RPMI8226 (cell line): ENCODE measurements at places on chromosomes 3 and 15.
A peak's percentile ranks its signal among the peaks of the same experiment; 100 is the strongest.

- peak; percentile 41 for DNase-seq
These were observed 4.1 kb upstream of the COX17 start for GRCh38 chr3:119681279-119681678.

DNA sequence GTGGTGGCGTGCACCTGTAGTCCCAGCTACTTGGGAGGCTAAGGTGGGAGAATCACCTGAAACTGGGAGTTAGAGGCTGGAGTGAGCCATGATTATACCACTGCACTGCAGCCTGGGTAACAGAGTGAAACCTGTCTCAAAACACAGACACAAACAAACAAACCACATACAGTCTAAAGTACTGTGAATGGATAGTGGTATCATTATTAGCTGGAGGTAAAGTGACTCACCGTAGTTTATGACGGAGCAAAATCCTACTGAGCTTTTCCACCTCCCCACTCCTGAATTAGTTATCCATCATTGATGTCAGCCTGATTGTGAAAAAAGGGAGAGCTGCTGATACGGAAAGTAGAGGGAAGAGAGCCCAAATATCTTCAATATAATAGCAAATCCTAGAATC lies 3.2 kb upstream of the CNOT10 start:
- DNase-seq, result no peak

DNA sequence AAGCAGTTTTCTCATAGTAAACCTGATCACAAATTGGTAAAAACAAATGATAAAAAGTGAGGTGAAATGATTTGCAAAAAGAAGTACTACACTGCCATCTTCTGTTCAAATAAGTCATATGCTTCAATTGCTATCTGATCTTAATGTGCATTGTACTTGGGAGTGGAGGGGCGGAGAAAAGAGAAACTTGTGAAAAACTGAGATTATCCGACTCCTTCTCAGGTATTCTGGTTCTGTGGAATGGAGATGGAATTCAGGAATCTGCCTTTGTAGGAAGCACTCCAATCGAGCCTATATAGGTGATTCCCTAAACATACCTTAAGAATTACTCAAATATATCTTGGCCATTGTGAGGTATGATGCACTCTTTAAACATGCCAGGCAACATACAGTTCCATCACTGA lies 180.6 kb downstream of the CHL1 start:
- peak; percentile 49 for DNase-seq

DNA sequence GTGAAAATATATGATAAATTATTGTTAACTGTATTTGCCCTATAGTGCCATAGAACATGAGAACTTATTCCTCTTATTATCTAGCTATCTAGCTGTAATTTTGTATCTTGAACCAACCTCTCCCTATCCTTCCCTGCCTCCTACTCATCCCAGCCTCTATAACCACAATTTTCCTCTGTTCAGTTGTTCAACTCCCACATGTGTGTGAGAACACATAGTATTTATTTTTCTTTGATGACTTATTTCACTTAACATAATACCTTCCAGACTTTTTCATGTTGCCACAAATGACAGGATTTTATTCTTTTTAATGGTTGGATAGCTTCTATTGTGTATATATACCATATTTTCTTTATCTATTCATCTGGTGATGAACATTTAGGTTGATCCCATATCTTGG lies 85.4 kb upstream of the SUCLG2 start:
- DNase-seq, result no peak

DNA sequence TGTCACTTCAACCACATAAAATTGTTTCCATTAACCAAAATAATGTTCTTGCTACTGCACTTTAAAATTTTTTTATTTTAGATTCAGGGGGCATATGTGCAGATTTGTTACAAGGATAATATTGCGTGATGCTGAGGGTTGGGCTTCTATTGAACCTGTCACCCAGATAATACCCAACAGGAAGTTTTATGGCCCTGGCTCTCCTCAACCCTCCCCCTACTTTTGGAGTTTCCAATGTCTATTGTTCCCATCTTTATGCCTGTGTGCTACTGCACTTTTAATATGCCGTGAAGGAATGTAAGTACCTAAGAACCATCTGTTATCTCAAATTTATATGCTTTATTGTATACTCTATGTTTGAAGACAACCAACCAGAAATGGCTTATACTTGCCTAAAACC lies 42.0 kb upstream of the IMPG2 start:
- no peak for DNase-seq

GRCh38 chr3:86828751-86829150 lies 162.2 kb downstream of the VGLL3 start:
- no peak for DNase-seq

- peak; percentile 74 for DNase-seq
These were observed 57.8 kb upstream of the RYK start for GRCh38 chr3:134308350-134308891.

DNA sequence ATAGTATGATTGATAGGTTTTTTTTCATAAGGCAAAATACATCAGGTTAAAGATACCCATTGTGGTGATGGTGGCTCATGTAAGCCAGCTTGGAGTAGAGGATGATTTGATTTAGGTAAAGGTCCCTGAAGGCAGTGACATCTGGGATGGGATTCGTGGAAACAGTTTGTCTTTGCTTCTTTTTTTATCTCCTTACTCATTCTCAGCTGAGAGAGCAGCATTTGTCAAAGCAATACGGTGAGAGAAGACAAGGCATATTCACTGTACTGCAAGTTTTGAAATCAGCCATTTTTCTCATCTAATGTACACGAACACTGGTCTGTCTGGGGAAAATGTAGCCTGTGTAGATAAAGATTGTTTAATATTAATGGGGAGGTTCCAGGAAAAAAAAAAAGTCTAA lies 749.1 kb downstream of the SQOR start:
- no peak for DNase-seq

- no peak for DNase-seq
These were observed 17.3 kb upstream of the LRIG1 start for GRCh38 chr3:66518126-66518525.

GRCh38 chr15:67735896-67736295 lies 89.4 kb upstream of the SKOR1 start:
- peak; percentile 31 for DNase-seq

- no peak for DNase-seq
These were observed 469.6 kb upstream of the PPP2R3A start for GRCh38 chr3:135495891-135496290.

DNA sequence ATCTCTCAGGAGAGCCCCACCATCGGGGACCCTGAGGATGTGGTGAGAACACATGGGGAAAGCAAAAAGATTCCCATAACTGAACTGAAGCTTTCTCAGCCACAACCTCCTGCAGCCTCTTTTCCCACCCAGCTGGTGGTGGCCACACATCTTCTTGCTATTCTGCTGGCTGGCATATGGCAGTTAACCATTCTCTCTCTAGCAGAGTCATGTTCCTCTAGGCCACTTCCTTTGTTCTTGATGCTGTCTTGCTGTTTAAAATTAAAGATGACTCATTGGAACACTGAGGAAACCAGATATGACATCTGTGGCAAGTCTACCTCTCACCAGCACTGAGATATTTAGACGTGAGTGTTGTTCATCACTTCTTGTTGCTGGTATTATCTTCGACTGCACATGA lies 180.3 kb upstream of the ROBO2 start:
- no peak for DNase-seq

GRCh38 chr3:58102976-58103451 lies 94.8 kb downstream of the FLNB start:
- DNase-seq, result no peak

DNA sequence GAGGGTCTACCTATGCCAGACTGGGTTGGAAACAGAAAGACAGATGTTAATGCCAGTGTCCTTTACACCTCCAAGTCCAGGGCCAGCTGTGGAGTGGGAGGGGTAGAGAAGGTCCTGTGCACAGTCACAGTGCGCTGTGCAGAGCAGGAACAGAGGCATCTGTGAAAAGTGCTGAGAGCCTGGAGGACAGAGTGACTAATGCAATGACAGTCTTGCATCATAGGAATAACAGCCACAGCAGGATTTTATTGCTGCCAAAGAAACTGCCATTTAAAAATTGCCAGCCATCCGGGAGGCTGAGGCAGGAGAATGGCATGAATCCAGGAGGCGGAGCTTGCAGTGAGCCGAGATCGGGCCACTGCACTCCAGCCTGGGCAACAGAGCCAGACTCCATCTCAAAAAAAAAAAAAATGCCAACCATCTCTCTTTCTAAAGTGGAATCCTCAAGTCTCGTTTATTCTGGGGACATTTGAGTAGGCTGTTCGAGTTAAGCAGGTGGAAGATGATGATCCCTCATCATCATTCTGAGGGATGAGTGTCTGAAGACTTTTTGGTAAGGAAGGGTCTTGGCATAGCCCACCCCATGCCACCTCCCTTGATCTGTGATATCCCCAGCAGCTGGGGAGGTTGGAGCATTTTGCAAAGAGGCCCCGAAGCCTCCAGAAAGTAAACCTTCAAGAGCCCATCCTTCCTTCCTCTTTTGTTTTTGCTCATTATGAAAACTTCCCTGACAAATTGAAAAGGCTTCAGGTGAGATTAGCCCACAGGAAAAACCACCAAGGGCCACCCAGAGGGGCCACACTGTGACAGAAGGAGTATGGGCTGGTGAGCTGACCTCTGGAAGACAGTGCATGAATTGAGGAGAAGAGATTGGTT lies 7.7 kb downstream of the CCR2 start:
- DNase-seq, result peak; percentile 82

DNA sequence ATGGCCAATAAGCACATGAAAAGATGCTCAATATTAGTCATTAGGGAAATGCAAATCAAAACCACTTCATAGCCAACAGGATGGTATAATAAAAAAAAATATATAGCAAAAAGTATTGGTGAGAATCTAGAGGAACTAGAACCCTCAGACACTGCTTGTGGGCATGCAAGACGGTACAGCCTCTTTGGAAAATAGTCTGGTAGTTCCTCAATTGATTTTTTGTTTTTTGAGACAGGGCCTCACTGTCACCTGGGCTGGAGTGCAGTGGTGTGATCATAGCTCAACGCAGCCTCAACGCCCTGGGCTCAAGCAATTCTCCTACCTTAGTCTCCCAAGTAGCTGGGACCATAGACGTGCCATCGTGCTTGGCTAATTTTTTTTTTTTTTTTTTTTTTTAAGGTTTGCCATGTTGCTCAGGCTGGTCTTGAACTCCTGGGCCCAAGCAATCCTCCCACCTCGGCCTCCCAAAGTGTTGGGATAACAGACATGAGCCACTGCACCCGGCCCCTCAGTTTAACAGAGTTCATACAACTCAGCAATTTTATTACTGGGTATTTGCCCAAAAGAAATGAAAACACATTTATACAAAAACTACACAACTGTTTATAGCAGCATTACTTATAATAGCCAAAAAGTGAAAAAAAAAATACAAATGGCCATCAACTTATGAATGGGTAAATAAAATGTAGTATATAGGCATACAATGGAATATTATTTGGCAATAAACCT lies 5.1 kb downstream of the PRC1 start:
- no peak for DNase-seq

- DNase-seq, result no peak
These were observed 81.7 kb downstream of the CEP63 start for GRCh38 chr3:134567605-134568004.

DNA sequence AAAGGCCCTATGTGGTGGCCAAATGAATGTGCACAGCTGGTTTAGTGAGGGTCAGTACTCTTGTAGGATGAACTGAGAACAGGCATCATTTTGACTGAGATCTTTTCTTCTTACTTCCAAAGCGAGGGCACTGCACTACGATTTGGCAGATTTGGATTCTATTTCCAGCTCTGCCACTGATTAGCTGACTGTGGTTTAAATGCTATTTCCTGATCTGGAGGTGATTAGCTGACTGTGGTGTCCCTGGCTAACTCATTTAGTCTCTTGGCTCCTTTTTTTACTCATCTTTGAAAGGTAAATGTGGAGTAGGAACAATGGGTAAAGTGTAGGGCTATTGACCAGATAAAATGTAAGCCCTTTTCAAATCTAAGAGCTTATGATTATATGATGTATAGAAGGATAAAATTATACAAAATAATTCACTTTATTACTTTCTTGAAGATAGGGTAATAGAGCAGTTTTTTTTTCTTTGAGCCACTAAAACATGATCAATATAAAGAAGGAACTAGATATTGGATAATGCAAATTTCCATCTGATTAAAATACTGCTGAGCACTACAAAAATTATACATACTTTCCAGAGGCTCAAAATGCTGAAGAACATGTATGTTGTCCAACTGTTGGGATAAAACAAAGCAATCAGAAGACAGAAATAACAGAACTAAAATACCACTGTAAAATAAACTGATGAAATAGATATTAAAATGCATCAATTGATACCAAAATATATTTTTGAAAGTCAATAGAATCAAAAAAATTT lies 39.7 kb upstream of the PLOD2 start:
- no peak for DNase-seq

DNA sequence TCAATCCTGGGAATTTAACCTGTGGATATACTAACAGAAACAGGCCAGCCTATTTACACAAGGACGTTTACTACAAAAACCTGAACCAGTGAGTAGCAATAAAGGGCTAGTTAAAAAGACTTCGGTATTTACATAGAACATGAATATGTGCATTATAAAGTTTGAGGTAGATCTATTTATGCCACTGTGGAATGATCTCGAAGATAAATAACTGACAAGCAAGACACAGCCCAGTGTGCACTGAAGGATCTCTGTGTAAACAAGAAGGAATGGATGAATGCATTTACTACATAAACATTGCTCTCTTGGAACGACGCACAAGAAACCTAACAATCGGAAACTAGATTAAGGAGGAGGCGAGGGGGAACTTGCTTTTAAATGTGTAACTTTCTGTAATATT lies 132.0 kb upstream of the NSMCE3 start:
- DNase-seq, result no peak

GRCh38 chr15:76293361-76293760 lies 17.9 kb downstream of the ETFA start:
- DNase-seq, result no peak

GRCh38 chr15:52667597-52667996 lies 11.6 kb downstream of the ATOSA start:
- no peak for DNase-seq

DNA sequence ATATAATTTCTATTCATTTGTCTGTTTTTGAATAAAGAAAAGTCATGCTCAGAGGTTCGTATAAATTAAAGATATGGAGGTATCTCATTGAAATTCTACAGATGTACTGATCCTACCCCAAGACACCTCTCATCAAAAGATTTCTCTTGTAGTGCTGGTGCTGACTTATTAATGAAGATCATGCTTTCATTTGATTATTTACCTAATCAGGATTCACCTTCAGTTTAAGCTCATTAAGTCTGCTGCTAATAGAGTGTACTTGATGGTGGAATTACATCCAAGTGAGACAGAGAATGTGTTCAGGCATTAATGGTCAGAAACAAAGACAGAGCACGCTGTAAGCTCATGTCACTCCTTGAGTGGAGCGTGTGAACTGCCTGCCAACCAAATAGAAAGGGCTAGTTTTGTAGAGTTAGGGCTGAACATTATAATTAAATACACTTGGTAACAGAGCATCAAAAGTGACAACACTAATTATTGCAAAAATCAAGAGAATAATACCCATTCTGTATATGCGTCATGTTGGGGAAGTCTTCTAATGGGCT lies 45.5 kb downstream of the KBTBD12 start:
- DNase-seq, result no peak
